A549 treated with ZK216348 at 1 μM for 4 hours (cell line): ENCODE measurements at places on chromosomes 16 and 17. TPM values are rescaled to one million over a fixed set of nuclear protein-coding genes. Genes with fewer than 3 reads are reported as not detected.

The KCNH6 gene
- not detected in 5 replicates for total RNA-seq

The TP53TG3 gene
- total RNA-seq = 0.39 to 0.70 TPM (median 0.55 TPM) in 3 of 5 replicates, not detected in the others

The RRAD gene
- 12.7 to 26.2 TPM (median 19.9 TPM) in 5 replicates for total RNA-seq

The HCRT gene
- 0.55 TPM in 1 of 5 replicates, not detected in the others for total RNA-seq

The KRT31 gene
- total RNA-seq = not detected in 5 replicates

The ERCC4 gene
- total RNA-seq = 2.9 to 9.6 TPM (median 7.2 TPM) in 5 replicates

The ZFP3 gene
- total RNA-seq = 0.81 to 1.5 TPM (median 1.0 TPM) in 5 replicates

The TSPOAP1 gene
- total RNA-seq = not detected in 5 replicates

The RNF222 gene
- total RNA-seq = not detected in 5 replicates

The KRT28 gene
- not detected in 5 replicates for total RNA-seq

The SPNS3 gene
- not detected in 5 replicates for total RNA-seq

The TBX21 gene
- total RNA-seq = 0.13 to 0.15 TPM in 2 of 5 replicates, not detected in the others

The ZNF778 gene
- 6.6 to 9.0 TPM (median 8.8 TPM) in 5 replicates for total RNA-seq

The ASIC2 gene
- 1.7 to 3.1 TPM (median 2.0 TPM) in 5 replicates for total RNA-seq

The RNU2-1 gene
- not detected in 5 replicates for total RNA-seq

The TEKT1 gene
- total RNA-seq = 0.12 to 0.21 TPM in 2 of 5 replicates, not detected in the others

The QPRT gene
- 0.31 to 1.1 TPM (median 0.87 TPM) in 5 replicates for total RNA-seq

The FBF1 gene
- total RNA-seq = 3.1 to 12.6 TPM (median 8.6 TPM) in 5 replicates

The OTOP2 gene
- 0.06 to 0.14 TPM in 2 of 5 replicates, not detected in the others for total RNA-seq

The MEIOC gene
- total RNA-seq = 1.2 to 3.1 TPM (median 3.0 TPM) in 5 replicates

The ASGR2 gene
- 0.17 TPM in 1 of 5 replicates, not detected in the others for total RNA-seq

The GGT6 gene
- total RNA-seq = not detected in 5 replicates

The KREMEN2 gene
- total RNA-seq = 0.85 to 3.2 TPM (median 2.4 TPM) in 5 replicates

The SERPINF2 gene
- total RNA-seq = 1.7 to 3.1 TPM (median 2.3 TPM) in 5 replicates

The SLC12A3 gene
- total RNA-seq = not detected in 5 replicates

The CLDN7 gene
- 0.29 to 2.9 TPM (median 1.6 TPM) in 5 replicates for total RNA-seq

The KRT17 gene
- 0.92 to 1.7 TPM (median 1.0 TPM) in 5 replicates for total RNA-seq

The RHBDL3 gene
- 2.7 to 5.6 TPM (median 4.6 TPM) in 5 replicates for total RNA-seq

The FBXO39 gene
- total RNA-seq = not detected in 5 replicates

The TPSAB1 gene
- not detected in 5 replicates for total RNA-seq
